ENCODE measurements at places on chromosomes 13 and 19.
A peak's percentile ranks its signal among the peaks of the same experiment; 100 is the strongest.

GRCh38 chr13:52141299-52141698 is 12.4 kb upstream of the NEK5 start:
- DNase-seq, result no peak

DNA sequence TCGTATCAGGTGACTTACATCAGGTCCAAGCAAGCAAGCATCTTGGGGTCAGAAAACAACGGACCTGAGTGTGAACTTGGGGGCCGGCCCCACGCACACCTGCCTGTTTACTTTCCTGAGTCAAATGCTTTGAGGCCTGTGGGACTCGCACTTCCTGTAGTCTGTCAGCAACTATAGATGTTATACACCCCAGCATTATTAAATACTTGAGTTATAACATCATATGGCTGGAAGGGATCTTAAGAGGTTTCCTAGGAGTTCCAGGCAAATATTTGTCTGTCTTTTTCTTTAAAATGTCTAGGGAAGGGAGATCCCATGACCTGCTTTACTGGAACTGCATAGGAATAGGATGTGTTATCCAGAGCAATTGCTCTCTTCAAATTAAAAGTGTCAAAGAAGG is 280.6 kb downstream of the SHISA2 start:
- DNase-seq, result peak; percentile 55

DNA sequence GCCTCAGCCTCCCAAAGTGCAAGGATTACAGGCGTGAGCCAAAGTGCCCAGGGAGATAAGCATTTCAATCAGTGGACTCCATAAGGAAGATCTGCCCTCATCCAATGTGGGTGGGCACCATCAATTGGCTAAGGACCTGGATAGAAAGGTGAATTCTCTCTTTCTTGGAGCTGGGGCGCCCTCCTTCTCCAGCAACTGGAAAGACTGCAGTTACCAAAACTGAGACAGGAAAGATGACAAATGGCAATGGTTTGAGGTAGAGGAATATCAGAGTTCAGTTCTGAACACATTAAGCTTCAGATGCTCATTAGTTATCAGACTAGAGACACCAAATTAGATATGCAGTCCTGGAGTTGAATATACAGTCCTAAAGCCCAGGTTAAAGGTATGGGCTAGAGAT is 10.5 kb upstream of the ELF1 start:
- DNase-seq, result no peak

- no peak for DNase-seq
Measured at GRCh38 chr19:19294914-19295313, 21.8 kb upstream of the TM6SF2 start.

DNA sequence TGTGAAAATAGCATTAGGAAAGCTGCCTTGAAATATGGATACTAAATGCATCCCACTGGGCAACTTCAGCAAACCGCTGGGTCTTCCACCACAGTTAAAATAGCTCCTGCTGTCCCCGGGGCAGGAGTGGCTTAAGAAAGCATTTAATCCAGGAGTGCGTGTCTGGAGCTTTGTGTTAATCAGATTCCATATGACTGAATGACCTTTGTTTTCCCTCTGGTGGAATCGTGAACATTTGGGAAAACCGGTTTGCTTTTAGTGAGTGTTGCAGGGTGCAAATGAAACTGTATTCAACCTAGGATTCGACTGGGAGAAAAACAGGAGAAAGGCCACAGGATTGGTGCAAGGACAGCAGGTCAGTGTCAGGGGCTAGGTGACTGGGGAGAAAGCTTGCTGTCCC is 237.6 kb upstream of the MAB21L1 start:
- DNase-seq, result peak; percentile 46

DNA sequence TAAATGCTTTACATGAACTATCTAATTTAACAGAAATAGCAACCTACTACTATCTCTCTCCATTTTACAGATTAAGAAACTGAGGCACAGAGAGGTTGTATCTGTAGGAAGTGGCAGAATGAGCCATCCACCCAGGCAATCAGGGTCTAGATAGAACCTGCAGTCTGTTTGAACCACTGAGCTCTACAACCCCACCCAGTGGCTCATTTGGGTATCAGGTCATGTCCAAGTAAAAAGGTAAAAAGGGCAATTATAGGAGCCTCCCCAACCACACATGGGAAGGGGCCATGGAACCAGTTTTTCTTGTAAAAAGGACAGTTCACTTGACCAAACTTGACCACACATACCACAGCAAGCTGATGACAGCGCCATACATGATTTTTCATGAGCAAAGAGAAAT is 92.9 kb upstream of the SGCG start:
- DNase-seq, result peak; percentile 23

GRCh38 chr19:13920940-13921747 is 15.1 kb downstream of the CC2D1A start:
- DNase-seq, result no peak

DNA sequence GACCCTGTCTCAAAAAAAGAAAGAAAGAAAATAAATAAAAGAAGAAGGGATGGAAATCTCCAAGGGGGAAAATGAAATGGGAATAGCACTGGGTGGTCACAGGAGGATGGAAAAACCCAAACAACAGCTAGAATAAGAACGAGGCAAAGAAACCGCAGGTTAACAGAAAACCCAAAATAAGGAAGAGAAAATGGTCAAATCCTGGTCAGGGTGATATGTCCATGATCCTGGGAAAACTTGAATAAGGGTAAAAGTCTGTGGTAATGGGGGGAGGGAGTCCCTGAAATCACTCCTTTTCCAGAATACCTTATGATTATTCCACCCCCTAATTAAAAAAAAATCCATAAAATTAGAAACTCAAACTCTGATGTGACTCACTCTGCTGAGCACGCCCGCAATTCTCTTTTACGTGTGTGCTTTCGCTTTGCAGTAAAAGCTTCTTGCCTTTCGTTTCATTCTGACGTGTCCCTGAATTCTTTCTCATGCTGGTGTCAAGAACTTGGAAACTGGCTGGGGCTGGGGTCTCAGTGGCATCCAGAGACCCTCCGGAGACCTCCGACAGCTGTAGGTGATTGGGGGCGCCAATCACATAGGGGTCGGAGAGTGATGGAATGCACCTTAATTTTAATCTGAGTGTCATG is 4.3 kb upstream of the NAXD start:
- DNase-seq, result no peak

- DNase-seq, result no peak
Measured at GRCh38 chr19:38005224-38005614, 98.2 kb downstream of the SIPA1L3 start.

GRCh38 chr13:110284779-110285484 is 22.0 kb downstream of the COL4A1 start:
- DNase-seq, result no peak

DNA sequence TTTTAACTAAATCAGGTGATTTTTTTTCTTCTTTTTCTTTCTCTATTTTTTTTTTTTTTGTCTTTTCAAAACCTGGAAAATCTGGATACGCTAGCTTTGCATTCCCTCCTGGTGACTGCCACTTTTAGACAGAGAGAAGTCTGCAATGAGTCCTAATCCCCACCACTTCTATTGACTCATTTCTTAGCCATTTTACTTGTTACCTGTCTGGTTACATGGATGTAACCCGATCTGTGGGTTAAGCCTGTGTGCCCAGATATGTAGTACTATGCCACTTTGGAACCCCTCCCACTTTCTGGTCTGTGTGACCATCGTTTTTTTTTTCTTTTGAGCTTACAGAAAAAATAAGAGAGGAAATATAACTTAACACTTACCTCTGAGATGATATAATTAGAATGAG is 817.8 kb upstream of the PCDH9 start:
- no peak for DNase-seq

DNA sequence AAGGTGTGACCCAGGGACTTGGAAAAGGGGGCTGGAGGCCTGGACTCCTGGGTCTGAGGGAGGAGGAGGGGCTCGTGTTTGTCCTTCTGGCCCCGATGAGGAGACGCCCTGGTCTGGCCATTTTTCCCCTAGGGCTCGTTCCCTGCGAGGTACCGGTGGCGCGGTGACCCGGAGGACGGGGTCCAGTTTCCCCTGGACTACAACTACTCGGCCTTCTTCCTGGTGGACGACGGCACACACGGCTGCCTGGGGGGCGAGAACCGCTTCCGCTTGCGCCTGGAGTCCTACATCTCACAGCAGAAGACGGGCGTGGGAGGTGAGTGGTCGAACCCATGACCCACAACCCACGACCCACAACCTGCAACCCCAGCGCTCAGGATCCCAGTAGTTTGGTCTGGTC is 10.8 kb downstream of the TRPM4 start:
- no peak for DNase-seq

DNA sequence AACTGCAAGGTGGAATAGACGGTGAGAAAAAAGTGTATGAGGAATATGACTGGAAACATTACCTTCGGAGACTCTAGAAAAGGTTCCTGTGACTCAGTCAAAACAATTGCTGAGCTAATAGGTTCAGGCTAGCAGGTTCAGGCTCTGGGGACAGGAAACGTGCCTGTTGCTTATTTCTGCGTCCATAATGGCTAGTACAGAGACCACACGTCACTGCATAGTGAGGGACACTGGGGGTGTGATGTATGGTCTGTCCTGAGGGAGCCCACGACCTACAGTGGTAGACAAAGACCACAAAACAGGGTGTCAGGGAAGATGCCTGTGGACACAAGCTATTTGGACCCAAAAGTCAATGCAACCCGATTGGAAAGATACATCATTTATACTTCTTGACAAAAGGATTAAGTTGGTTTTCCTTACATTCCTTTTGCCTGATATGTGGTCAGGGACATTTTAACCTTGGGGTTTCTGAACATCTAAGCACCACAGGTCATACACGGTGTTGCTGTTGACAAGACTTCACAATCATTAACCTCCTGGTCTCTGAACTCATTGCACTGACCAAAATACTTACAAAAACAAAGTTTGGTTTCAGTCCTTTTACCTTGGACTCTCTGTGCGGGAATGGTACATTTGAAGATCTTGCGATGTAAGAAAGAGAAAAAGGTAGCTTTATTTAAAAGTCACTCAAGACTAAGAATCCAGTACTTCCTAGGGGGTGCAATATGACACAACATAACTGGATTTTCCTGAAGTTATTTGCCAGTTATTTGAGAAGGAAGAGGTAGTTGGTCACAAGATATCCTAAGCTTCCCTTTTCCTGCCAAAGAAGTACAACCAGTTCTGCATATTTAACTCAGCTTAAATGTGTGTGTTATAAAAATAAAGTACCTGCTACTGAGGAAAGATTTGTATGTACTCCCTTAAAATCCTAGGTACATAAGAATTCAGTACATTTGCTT is 20.0 kb downstream of the CRYL1 start:
- DNase-seq, result no peak

DNA sequence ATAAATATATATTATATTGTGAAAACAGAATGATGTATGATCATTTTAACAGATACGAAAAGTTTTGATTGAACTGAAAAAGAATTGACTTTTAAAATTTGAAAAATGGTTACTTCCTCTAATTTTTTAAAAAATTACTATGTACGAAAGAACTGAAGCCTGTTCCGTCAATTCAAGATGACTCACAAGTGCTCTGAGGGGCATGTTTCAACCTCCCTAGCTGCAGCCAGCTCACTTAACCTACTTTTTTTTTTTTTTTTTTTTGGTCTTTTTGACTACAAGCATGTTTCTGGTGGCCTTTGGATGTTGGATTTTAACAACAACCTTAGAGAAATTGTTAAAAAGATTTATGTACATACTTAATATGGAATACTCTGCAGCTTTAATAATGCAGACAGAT is 1139.3 kb downstream of the DIAPH3 start:
- no peak for DNase-seq

GRCh38 chr19:46030812-46031550 is 8.1 kb upstream of the PGLYRP1 start:
- DNase-seq, result no peak

DNA sequence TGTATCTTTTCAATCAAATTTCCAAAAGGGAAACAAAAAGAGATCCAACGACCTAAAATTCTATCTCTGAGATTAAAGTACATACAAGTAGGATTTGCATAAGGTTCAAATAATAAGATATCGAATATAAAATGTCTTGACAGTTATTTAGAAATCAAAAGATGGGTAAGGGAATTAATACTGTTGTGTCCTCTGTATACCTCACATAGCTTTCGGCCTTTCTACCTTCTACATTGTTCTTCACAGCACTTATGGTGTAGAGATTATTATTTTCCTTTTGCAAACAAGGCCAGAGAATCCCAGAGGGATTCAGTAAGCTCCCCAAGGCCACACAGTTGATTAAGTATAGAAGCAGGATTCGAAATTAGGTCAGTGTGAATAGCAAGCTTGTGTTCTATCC is 403.6 kb downstream of the SPRY2 start:
- DNase-seq, result no peak

DNA sequence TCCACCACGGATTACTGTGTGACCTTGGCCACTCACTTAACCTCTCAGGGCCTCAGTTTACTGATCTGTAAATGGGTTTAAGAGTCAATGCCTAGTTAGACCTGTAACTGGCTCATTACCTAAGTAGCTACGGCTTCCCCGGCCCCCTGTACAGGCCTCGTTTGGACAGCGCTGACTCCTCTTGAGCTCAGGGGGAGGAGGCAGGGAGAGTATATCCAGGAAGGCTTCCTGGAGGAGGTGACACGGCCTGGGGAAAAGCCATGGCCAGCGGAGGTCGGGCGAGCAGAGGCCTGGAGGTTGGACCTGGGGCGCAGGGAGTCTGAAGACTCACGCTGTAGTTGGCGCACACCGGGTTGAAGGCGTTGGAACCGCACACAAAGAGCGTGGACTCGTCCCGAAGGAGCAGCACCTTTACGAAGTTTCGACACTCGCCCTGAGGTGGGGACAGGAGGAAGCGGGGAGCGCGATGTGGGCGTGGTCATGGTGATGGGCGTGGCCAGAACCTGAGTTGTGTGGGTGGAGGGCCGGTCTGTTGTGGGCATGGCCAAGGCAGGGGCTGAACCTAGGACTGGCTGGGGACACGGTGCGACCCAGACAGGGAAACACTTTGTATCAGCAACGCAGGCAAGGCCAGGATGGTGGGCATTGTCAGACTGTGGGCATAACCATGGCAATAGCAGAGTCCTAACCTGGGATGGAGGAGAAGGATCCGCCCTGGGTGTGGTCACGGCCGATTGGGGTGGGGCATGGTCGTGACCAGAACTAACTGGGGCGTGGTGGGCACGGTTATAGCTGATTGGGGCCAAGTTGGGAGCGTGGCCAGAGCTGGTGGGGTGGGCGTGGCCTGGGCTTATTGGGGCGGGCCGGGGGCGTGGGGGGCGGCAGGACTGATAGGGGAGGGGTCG is 3.6 kb downstream of the SEMA6B start:
- no peak for DNase-seq

- DNase-seq, result peak; percentile 69
Measured at GRCh38 chr19:16272945-16273344, 51.7 kb upstream of the KLF2 start.

DNA sequence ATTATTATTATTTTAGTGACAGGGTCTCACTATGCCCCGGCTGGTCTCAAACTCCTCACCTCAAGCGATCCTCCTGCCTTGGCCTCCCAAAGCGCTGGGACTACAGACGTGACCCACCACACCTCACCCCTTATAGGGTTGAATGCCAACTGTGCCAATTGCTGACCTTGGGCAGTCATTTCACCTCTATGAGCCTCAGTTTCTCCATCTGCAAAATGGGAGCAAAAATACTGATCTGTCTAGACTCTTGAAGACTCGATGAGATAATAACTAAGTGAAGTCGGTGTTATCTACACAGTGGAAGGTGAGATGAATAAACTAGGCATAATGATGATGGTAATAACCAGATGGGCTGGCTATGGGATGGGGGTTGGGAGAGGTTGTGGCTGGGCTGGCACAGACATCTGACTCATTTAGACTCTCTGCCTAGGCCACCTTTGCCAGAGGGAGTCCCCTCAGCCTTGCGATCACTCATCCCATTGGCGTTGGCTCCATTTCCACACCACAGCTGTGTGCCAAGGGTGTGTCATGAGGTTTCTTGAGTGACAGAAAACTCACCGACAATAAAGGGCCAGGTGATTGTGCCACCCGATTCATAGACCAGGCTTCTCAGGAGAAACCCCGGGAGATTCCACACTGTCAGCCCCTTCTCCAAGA is at the start of gene CASP14:
TSS of gene CASP14 (plus strand) at position 596 of the 657 bp plus-strand sequence. CDS start 2,772 bp downstream, outside the sequence.
- no peak for DNase-seq
